NCI-H2107 (cell line): ENCODE measurements at places on chromosomes 11 and 22.

GRCh38 chr11:122089111-122089510 lies 26.9 kb downstream of the BLID start:
- no peak for DNase-seq

- no peak for DNase-seq
Measured at GRCh38 chr11:73257342-73258103, 14.6 kb upstream of the P2RY6 start.

DNA sequence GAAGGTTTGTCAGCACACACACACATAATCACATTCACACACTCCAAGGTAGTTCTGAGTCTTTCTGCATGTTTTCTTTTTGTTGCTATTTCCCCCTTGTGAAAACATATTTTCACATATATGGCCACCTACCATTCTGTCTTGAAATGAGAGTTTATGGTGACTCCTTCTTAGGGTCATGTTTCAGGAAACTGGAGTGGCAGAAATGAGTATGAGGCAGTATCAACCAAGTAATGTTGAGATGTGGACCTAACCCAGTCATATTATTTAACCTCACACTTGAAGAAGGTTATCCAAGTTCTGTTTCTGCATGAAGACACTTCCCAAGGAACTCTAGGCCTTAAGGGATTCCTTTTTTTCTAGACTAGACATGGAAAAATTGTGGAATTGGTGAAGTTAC lies 481.4 kb downstream of the ETS1 start:
- DNase-seq, result no peak

DNA sequence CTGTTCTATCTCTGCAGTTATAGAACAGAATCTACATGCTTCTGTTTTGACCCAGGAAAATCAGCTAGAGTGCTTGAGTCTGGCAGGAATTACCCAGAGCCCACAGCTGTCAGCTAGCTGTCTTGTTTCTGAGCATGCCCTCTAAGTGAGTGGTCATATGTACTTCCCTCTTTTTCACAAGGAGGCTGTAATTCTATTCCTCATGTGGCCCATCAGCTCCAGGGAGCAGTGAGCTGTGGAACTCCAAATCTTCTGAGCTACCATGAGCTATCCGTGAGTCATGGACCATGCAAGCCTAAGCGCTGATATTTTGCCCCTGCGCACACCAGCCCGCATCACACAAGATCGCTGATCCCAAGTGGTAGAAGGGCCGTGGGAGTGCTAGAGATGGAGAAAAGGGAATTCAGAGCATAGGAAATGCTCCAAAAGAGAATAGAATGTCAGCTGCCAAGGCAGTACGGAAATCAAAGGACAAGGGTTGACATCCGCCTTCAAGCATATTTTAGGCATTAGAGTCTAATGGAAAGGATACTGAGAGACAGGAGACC lies 5.4 kb downstream of the FJX1 start:
- DNase-seq, result no peak

- DNase-seq, result no peak
Measured at GRCh38 chr11:72456651-72457050, 22.3 kb upstream of the CLPB start.

DNA sequence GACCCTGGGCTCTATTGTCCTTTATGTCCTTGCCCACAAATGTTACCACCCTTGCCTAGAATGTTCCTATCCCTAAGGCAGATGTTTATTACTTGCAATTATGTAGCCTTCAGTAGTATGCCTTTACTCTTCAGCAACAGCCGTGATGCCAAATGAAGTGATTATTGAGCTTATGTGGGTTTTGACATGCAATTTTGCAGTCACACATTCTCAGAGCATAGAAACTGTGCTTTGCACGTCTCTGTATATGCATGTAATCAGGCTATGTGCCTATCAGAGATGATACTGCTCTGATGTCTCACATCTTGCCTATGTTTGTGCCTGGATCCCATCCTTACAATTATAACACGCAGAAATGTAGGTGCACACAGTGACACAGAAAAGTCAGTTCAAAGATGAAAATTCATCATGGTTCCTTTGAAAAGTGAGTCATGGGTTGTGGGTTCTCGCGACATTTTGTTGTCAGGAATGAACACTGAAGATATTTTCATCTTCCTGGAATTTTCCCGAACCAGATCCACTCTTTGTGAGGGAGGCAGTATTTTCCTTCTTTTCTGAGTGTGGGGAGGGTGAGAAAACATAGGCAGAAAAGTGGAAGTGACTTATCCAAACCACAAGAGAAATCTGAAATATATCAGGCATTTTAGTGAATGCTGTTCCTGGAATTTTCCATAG lies 81.1 kb downstream of the BMAL1 start:
- DNase-seq, result no peak
